ENCODE measurements at places on chromosomes 13 and 19. TPM values are rescaled to one million over a fixed set of nuclear protein-coding genes. Genes with fewer than 3 reads are reported as not detected.

ZBTB32 gene
- not detected for total RNA-seq

RAB3A gene
- total RNA-seq = 2.6 TPM

CALM3 gene
- total RNA-seq = 97.7 TPM

ADPRHL1 gene
- 0.81 TPM for total RNA-seq

- H3K4me1 ChIP-seq = no peaks in the 10 kb centered on the region
- H3K27me3 ChIP-seq = no peaks in the 10 kb centered on the region
- no peaks in the 10 kb centered on the region for H3K36me3 ChIP-seq
- H3K4me3 ChIP-seq = no peak overlapping the region
Observed at GRCh38 chr13:77891041-77891440, 27.6 kb downstream of the EDNRB start.

- peak overlapping the region; percentile 6 for H3K27ac ChIP-seq
- no peak overlapping the region for H3K4me3 ChIP-seq
- no peak for DNase-seq
- peaks cover 5% of the 10 kb centered on the region for H3K36me3 ChIP-seq
- H3K27me3 ChIP-seq = no peaks in the 10 kb centered on the region
Observed at GRCh38 chr19:11192957-11193939, 4.1 kb downstream of the KANK2 start.

DNA sequence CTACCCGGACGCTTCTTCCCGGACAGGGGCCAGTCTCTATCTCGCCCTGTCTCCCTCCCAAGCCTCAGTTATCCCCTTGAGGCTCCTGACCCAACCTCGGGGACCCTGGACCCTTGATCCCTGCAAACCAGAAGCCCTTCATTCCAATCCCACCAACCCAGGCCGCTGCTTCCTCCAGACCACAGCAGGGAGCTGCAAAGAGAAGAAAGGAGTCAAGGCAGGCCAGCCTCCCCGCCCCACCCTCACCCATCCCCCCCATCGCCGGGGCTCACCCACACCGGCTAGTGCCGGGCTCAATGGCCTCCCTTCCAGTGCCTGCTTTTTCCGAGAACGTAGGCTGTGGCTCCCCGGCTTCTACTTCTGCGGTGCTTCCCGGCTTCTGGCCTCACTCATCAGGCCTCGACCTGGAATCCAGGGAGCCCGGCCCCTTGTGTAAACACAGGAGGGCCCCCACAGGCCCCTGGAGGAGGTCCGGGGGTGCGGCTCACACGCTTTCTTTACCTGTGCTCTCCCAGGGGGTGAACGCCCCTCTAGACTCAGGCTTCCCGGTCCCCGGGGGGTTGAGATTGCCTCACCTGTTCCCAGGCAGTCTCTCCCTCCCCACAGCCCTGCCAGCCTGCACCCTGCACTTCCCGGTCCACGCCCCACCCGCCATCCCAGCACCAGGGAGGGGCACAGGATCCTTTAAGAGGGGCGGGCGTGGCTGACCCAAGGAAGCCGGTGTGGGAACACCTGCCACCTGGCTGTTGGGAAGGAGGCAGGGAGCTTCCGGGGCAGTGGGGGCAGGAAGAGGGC lies at the start of gene FAM83E:
Gene FAM83E, minus strand, starts transcription at position 641 of the 795 bp plus-strand sequence. CDS start 1,704 bp downstream, outside the sequence.
- no peak for DNase-seq
- peaks cover 21% of the 10 kb centered on the region for H3K4me1 ChIP-seq
- H3K27ac ChIP-seq = no peak within 1 kb of the TSS
- no peaks in the 10 kb centered on the region for H3K36me3 ChIP-seq

DNA sequence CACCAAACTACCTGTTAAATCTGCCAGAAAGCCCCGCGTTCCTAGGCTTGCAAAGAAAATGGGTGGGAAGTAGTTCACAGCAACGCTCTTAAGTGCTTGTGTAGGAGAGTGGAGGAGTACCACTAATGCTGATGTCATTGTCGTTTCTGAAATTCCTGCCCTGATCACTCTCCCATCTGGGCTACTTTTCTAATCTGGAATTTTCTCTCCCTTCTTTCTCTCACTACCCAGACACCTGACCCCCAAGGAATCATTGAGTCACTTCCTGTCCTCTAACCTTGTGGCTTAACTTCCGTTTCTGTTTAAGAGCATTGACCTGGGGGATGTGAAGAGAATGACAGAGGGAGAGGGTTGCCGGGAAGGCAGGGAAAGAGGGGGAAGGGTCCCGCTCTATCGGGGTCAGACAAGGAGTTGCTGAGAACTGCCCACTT lies 98.7 kb downstream of the STARD13 start:
- no peak overlapping the region for H3K27ac ChIP-seq
- H3K27me3 ChIP-seq = no peaks in the 10 kb centered on the region
- no peak for DNase-seq
- H3K4me1 ChIP-seq = no peaks in the 10 kb centered on the region
- no peaks in the 10 kb centered on the region for H3K36me3 ChIP-seq

GRCh38 chr13:99614465-99614885 lies 113.2 kb downstream of the TM9SF2 start:
- DNase-seq = peak; percentile 79
- H3K27me3 ChIP-seq = no peaks in the 10 kb centered on the region
- H3K27ac ChIP-seq = peak overlapping the region; percentile 75

DNA sequence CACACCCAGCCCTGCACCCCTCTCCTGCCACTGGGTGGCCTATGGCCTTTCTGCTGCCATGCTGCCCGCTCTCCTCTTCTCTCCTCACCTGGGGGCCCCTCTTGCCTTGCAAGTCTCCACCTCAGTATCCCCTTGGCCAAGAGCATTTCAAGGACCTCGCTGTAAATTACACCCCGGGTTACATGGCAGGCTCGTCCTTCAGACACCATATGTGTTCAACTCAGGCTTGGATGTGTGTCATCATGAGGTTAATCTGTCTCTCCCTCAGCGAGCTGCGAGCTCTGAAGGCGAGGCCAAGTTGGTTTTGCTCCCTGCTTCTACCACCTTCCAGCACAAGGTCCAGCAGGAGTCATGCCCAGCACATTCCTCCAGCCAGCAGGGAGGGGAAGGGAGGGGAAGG lies 74.8 kb upstream of the TM9SF2 start:
- no peaks in the 10 kb centered on the region for H3K27me3 ChIP-seq
- no peaks in the 10 kb centered on the region for H3K4me1 ChIP-seq
- DNase-seq = no peak
- H3K4me3 ChIP-seq = no peak overlapping the region
- no peaks in the 10 kb centered on the region for H3K36me3 ChIP-seq
- no peak overlapping the region for H3K27ac ChIP-seq

- no peak overlapping the region for H3K4me3 ChIP-seq
- no peaks in the 10 kb centered on the region for H3K4me1 ChIP-seq
- H3K27me3 ChIP-seq = no peaks in the 10 kb centered on the region
- peak; percentile 61 for DNase-seq
- H3K36me3 ChIP-seq = no peaks in the 10 kb centered on the region
Observed at GRCh38 chr13:75792526-75793187, 156.5 kb downstream of the LMO7 start.

All from right lobe of liver (tissue), 6 donors.